ENCODE measurements at places on chromosomes 2 and 18.

- DNase-seq, result no peak
Measured at GRCh38 chr2:141728886-141729285, 401.9 kb downstream of the LRP1B start.

DNA sequence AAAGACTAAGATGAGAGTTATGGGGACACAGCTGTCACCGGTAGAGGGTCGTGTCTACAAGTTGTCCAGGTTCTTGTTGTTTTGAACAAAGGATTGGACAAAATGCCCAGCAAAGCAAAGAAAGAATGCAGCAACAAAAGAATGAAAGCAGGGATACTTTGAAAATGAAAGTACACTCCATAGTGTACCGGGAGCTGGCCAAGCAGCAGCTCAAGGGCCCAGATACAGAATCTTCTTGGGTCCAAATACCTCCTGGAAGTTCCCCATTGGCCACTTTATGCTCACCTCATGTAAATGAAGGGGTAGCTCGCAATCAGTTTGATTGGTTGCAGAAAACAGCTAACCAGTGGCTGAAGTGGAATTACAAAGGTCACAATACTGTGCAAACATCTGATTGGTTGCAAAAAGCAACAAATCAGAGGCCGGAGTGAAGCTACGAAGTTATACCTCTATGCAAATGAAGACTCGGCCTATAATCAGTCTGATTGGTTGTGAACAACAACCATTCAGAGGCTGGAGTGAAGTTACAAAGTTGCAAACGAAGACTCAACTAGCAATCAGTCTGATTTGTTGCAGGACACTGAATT, 474.9 kb upstream of the TMEFF2 start:
- DNase-seq, result no peak

DNA sequence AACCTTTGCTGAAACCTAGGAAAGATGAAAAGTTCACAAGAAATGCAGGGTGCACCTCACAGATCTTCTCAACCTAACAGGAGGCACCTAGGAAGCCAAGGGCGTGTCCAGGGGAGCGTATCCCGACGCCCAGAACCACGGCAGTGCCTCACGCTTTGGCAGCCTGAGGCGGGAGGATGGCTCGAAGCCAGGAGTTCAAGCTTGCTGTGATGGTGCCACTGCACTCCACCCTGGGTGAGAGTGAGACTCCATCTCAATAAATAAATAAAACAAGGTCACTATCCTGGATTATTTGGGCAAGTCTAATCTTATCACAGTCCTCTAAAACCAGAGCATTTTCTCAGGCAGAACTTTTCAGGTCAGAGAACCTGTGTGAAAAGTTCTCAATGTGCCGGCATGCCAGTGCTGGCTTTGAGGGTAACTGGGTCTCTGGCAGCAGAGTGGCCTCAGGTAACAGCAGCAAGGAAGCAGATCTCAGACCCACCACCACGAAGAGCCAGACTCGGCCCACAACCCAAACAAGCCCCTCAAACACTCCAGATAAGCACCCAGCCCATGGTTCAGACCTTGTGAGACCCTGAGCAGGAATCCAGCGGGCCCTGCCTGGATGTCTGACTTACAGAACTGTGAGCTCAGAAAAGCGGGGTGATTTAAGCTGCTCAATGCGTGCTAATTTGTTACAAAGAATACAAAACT, 11.7 kb downstream of the HSBP1L1 start:
- DNase-seq, result no peak

DNA sequence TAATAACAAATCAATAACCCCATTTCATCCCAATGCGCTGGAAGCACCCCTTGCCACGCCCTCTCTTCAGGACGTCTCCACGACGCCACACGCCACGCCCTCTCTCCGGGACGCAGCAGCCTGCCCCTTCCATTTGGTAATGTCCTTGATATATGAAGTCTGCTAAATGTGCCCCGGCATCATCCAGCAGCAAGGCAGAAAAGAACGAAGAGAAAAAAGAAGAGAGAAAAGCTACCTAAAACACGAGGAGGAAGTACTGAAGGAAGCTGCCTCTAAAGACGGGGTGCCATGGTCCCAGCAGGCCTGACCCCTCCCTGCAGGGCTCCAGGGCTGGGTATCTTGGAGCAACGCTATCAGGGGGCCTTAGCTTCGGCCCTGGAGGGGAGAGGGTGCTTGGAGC, 41.8 kb downstream of the CNGA3 start:
- DNase-seq, result no peak

GRCh38 chr2:29042561-29043075, 31.7 kb downstream of the PCARE start:
- no peak for DNase-seq

DNA sequence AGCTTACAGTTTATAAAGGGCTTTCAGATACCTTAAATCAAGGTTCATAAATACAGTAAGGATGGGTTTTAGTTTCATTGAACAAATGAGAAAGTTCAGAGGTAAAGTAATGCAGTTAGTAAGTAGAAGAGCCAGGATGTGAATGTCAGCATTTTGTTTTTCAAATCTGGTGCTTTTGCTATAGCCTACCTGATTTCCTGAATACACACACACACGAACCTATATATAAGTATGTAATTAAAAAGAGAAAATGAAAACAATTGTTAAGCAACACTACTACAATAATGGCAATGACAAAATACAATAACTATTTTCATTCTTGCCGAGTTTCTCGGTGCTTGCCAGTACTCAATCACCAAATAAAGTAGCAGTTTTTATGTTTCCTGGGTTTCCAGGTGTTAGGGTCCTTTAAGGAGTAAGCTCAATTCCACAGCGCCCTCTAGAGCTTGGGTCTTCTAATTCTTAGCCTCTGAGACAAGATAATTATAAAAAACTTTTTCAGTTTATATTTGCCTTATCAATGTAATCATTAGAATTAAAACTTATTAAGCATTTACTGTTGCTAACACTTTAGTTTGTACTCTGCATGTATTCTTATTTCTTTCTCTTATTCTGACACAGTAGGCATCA, 512.9 kb upstream of the ACVR2A start:
- DNase-seq, result peak; percentile 71

Measured in CD4-positive, alpha-beta T cell treated with Interleukin-17A for 4 hours (primary cell).